Heart right ventricle (tissue), 16 donors: ENCODE measurements at places on chromosomes 11 and 22. TPM values are rescaled to one million over a fixed set of nuclear protein-coding genes. Genes with fewer than 3 reads are reported as not detected.

The GPR83 gene
- 0.32 TPM for total RNA-seq

The BANF1 gene
- total RNA-seq, result 217 TPM

The MAPK8IP1 gene
- 4.5 TPM for total RNA-seq

The RIMBP3B gene
- total RNA-seq, result 0.13 TPM

The ZFPL1 gene
- 26.0 TPM for total RNA-seq

The KRTAP5-10 gene
- total RNA-seq, result not detected

The PHOX2A gene
- not detected for total RNA-seq

The ASCL2 gene
- total RNA-seq, result not detected

The APOBEC3H gene
- total RNA-seq, result not detected

The DDIAS gene
- total RNA-seq, result 0.81 TPM

The OR56A1 gene
- not detected for total RNA-seq

The SSRP1 gene
- total RNA-seq, result 43.2 TPM

The FJX1 gene
- total RNA-seq, result 0.66 TPM

The C11orf97 gene
- total RNA-seq, result not detected

The C11orf87 gene
- total RNA-seq, result 0.08 TPM
